ENCODE measurements at places on chromosomes 7 and 10.

GRCh38 chr7:64046041-64046389 is 781 bp downstream of the ZNF727 start:
- no peak for DNase-seq

GRCh38 chr7:4849390-4849789 is 12.4 kb downstream of the PAPOLB start:
- peak; percentile 24 for DNase-seq

DNA sequence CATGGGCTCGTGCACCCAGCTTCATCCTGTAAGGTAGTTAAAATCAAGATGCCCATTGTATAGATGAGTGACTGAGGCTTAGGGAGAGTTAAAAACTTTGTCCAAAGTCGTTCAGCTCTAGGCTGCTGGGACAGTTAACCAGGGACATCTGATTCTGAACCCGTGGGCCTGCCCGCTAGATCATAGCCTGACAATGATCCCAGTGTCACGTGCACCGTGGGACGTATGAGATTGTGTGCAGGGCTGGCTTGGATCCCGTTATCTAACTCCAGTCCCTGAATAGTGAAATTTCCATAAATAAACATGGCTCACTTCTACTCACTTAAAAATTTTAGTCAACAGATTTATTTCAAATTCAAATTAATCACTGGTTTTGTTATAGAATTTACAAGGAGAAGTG is 24.9 kb downstream of the C10orf120 start:
- no peak for DNase-seq

DNA sequence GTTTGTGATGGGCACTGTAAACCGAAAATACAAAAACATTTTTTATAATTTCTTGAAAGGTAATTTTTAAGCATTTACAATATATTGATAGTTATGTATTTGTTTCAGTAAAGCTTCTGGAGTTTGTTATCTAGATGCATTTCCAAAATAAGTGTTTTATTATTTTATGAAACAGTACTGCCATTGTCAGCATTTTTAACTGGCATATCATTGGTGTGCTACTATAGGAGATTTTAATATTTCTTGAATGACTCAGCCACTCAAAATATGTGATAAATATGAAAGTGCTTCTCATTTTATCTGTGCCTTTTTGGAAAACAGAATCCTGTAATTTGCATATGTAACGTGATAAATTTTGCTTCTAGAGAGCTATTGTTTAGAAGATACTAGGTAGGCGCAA is 97.9 kb downstream of the ANKIB1 start:
- no peak for DNase-seq

GRCh38 chr7:129829737-129830631 is 122.8 kb downstream of the UBE2H start:
- peak; percentile 87 for DNase-seq

DNA sequence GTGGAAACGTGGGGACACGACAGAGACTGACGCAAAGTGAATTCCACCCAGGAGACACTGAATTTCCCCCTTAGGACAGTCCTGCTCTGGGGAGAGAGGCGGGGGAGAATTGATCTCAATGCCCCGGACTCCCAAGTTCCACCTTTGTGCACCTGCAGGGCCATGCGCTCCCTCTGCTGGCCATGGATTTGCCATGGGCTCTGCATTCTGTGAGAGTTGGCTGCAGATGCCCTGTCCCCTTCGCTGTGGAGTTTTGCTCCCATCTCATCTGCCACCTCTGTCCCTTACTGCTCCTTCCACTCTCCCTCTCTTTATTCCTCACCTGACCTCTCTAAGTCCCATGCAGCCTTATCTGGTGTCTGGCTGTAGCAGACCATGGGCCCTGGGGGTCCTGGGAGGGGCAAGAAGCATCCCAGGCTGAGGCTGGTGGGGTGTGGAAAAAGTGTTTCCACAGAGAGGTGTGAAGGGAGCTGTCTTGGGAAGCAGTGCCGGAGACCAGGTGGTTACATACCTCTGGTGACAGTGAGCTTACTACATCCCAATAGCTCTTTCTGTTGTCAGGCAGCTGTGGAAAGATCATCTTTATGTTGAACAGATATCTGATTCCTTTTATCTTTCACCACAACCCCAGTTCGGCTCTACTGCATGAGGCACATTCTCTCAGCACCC is 14.3 kb downstream of the GHRHR start:
- no peak for DNase-seq

- DNase-seq: no peak
Observed at GRCh38 chr7:47252675-47253074, 329.2 kb downstream of the TNS3 start.

- DNase-seq: no peak
Observed at GRCh38 chr10:129424978-129425377, 42.1 kb upstream of the MGMT start.

DNA sequence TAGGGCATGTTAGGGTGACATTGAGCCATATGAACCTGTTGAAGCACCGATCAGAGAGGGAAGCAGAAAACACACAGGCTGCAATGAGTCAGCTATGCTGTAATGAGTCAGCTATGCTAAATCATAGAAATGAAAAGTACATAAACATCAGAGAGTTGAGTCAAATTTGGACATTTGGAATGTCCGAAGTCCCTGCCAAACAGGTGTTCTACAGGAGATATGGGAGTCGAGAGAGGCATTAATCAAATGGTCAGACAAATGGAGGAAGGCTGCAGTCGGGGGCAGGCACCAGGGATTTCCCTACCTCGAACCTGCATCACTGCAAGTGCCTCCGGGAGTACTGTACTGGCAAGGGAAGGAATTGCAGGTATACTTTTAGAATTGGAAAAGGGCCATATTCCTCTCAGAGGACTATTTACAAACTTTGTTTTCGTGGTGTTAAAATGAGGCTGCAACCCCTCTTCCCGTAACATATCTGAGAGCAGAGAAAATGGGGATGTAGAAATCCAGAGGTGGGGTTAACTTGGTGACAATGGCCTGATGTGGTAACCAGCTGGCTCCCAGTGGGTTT is 8.8 kb upstream of the ZC3HAV1 start:
- no peak for DNase-seq

DNA sequence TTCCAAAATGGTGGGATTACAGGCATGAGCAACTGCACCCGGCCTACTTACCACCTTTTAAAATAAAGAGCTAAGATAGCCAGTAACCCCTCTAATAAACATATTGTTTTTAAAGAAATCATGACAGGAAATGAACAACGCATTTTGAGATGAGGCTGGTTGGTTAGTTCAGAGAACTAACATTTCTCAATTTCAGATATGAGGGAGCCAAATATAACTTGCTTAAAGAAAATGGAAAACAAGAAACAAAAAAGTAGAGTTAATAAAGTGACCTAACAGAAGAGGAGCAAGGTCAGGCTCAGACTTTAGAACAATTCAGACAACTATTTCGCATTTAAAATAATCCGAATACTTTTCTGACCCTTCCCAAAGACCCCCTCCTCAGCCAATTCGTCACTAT is 254.9 kb upstream of the PHF14 start:
- no peak for DNase-seq

GRCh38 chr10:114766470-114766869 is 55.1 kb upstream of the FHIP2A start:
- no peak for DNase-seq

GRCh38 chr7:25855854-25856782 is 295.9 kb upstream of the NFE2L3 start:
- no peak for DNase-seq

DNA sequence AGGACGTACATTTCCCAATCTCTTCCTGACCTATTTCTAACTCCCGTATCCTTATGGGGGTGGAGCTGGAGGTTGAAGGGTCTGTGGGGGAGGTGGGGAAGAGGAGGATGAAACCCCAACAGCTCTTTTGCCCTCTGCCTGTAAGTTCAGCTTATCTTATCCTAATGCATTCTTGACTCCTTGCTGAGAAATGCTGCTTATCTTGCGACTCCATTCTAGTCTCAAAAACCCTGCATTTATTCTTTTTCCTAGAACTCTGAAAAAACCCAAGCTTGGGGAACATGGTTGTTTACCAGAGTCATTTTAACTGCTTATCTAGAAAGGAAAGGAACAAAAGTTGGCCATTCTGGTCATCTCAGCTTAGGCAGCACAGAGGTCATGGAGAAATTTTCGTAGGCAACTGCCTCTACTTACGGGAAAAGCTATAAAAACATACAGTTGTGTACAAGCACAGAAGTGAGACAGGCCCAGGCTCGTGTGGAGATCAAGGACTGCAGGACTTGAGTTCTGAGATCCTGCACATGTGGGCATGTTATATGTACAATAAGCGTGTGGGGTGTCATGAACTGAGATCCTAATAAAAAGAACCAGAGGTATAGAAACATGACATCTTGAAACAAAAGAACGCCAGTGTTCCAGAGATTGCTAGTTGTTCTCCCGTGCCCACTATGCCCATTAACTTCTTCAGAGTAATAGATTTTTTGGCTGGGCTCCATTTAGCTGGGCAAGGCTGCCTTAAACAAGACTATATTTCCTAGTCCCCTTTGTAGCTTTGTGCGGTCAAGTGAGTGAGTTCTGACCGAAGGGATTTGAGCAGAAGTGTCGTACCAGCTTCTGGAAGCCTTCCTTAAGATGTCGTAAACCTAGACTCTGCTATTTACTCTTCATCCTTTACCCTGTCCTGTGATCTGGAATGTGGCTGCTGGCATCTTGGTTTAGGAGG is 9.6 kb downstream of the INMT start:
- DNase-seq: no peak

- no peak for DNase-seq
Observed at GRCh38 chr7:66837007-66837406, 84.0 kb upstream of the TMEM248 start.

GRCh38 chr10:74981831-74982633 is 129.4 kb upstream of the SAMD8 start:
- no peak for DNase-seq

DNA sequence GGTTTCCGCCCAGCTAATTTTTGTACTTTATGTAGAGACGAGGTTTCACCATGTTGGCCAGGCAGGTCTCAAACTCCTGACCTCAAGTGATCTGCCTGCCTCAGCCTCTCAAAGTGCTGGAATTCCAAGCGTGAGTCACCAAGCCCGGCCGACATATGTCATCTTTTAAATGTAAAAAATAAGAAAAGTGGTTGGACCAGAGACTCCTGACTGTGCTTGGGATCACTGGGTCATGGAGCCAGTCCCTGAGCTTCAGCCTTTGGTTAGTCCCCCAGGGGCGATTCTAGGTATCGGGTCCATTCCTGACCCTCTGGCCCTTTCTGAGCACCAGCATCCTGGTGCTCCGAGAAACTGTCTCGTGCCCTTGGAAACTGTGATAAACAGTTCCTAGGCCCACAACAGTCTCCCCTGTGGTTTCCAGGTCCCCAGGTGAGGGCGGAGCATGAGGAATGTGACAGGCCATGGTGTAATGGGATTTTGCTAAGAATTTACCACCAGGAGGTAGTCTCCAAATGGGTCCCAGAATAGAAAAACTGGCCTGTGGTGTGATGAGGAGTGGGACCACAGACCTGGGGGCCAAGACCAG is 32.8 kb downstream of the UBTD1 start:
- no peak for DNase-seq

DNA sequence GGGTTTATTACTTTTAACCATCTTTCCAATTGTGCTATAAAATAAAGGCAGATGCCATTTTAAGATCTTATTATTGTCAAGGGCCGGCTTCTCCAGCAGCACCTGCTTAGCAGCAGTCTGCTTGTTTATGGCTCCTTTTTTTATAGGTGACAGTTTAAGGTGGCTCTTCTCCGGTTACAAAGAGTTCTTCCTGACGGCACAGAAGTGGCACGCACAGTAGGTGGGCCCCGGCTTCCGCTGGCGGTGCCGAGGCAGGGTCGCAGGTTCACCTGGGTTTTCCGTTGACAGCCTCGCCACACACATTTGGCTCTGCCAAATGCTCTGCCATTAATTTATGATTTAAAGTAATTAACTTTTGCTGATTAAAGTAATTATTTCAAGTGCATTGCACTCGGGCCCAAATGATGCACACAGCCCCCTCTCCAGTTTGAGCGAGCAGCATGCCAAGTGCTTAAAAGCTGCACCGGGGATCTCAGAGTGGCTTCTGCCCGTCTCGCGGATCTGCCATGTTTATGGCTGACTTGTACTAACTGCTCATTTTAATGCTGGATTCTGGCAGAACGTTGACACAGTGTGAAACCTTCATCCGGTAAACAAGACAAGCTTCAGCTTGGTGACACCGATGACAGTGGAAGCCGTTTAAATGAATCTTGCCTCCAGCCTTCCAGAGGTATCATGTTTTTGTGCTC is 355.1 kb upstream of the MKI67 start:
- DNase-seq: no peak

- DNase-seq: no peak
Observed at GRCh38 chr7:322111-322671, 32.2 kb downstream of the FOXL3 start.

- DNase-seq: no peak
Observed at GRCh38 chr10:109931163-109931562, 7.9 kb upstream of the XPNPEP1 start.

DNA sequence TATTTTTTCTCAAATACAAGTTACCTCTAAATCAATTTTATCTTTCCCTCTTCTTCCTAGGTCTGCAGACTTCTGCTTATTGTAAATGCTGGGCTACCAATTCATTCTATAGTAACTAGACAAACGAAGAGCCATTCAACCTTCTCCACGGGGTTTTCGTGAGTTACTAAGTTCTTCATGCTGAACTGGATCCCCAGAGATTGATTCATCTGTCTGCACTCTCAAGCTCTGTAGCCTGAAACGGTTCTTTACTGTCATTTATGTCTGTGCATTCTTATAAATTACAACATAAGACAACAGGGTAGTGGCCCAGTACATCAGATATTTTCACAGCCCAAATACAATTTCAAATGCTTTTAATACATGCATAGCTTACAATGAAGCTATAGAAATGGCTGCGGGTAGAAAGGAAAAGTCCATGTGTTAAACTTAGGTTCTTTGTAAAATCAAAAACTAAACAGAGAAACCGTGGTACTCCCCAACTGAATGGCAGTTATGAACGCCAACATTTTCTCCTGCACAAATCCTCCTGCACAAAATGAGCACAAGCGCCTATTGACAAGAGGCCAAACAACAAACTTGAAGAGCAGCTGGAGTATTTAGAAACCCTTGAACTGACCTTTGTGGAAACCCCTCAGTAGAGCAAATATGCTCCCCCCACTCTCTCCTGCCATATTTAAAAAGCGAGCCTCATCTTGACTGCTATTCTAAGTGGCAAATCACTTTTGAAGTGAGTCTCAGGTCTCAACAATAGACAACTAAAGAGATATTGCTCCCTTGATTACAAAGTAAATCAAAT is 20.7 kb downstream of the LAMB1 start:
- no peak for DNase-seq

- DNase-seq: no peak
Observed at GRCh38 chr7:151999424-152000090, 25.9 kb upstream of the GALNT11 start.

- no peak for DNase-seq
Observed at GRCh38 chr10:127102176-127102575, 94.2 kb downstream of the INSYN2A start.

GRCh38 chr7:69889338-69889975 is 291.2 kb downstream of the AUTS2 start:
- DNase-seq: no peak

- DNase-seq: no peak
Observed at GRCh38 chr10:102600816-102601215, 43.5 kb upstream of the TRIM8 start.

DNA sequence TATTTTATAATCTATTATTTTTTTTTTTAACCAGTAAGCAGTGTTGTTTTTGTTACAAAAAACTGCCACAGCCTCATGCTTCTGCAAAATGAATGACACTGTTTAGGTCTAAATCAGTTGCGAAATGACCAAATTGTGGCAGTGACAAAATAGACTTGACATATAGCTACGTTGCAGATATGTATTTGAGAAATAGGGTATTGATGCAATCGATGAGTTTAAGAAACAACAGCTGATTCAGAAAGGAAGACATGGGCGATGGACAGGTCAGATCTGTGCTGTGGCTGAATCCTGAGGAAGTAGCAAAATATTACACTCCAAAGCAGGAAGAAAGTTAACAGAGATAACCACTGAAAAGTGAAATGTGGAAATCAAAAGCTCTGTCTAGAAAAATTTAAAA is 89.0 kb upstream of the STEAP4 start:
- no peak for DNase-seq
